ENCODE measurements at places on chromosomes 5 and 9.

GRCh38 chr5:63310644-63311043 lies 651.6 kb downstream of the HTR1A start:
- DNase-seq: no peak

DNA sequence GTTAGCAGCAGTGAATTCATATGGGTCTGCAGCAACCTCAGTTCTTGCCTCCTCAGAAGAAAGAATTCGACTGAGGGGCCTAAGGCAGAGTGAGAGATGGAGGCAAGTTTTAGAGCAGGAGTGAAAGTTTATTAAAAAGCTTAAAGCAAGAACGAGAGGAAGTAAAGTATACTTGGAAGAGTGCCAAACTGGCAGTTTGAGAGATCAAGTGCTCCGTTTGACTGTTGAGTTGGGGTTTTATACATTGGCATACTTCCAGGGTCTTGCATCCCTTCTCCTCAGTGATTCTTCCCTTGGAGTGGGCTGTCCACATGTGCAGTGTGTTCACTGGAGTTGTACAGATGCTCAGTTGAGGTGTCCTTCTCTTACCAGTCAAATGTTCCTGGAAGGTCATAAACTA lies 203.6 kb downstream of the SPATA31D1 start:
- no peak for DNase-seq

DNA sequence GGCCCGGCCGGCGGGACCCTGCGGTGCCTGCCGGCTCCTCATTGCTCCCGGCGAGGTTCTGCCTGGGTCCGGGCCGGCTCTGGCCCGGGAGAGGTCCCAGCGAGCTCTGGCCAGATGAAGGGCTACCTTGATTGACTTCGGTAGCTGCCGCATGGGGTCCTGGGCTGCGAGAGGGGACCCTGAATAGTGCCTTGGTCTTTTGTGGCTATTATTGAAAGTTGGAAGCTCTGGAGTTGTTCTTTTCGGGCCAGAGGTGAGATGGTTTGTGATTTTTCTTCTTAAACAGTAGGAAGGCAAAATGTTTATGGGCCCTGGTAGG lies 635 bp downstream of the NAA35 start:
- no peak for DNase-seq

- DNase-seq: no peak
These were observed 14.5 kb upstream of the SLC2A6 start for GRCh38 chr9:133493428-133493827.

GRCh38 chr5:179624841-179625271 lies 1.4 kb upstream of the HNRNPH1 start:
- DNase-seq: no peak

All from activated CD8-positive, alpha-beta memory T cell treated with anti-CD3 and anti-CD28 coated beads for 48 hours (primary cell).